Cortex of kidney (tissue), 1 donor: ENCODE measurements at places on chromosomes 6 and 20.

- DNase-seq: no peak
Observed at GRCh38 chr20:23118144-23118543, 32.0 kb upstream of the CD93 start.

DNA sequence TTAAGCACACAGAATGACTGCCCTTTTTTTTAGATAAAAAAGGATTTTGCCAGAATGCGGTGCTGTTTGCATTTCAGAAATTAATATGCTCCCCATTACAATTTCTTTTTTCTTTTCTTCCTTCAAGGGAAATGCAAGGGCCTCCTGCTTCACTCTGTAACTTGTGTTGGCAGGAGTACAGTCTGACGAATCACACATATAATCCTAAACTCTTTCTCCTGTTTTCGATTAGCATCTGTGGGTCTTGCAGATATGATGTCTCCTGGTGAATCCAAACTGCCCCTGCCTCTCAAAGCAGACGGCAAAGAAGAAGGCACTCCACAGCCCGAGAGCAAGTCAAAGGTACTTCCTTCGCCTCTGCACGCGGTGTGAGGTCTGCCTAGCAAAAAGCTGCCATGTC lies 149.5 kb downstream of the TMEM242 start:
- no peak for DNase-seq

GRCh38 chr6:53944543-53944942 lies 149.7 kb downstream of the LRRC1 start:
- DNase-seq: no peak

DNA sequence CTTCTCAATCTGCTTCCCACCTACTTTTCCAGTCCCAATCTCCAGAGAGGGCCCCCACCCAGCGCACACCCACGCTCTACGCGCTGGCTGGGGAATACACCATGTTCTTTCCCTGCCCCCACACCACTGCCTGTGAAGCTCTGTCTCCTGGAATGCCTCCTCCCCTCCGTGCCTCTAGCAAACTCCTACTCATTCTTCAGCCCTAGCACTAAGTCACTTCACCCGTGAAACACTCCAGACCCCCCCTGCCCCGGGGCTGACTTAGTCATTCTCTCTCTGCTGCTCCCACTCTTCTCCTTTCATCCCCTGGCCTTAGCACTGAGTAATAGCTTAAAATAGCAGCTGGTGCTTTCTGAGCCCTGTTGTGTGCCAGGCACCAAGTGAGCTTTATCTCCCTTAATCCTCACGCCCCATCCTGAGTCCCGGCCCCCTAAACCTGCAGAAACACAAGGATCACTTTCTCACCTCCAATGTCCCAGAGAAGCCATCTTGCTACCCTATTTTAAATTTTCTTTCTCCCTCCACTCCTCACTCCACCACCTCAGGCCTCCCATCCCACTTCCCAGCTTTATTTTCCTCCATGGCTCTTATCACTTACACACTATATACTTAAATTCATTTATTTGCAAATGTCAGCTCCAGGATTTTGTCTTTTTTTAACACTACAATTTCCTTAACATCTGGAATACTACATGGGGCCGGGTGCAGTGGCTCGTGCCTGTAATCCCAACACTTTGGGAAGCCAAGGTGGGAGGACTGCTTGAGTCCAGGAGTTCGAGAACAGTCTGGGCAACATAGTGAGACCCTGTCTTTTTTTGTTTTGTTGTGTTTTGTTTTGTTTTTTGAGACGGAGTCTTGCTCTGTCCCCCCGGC lies 6.3 kb upstream of the PARD6B start:
- no peak for DNase-seq

- no peak for DNase-seq
Observed at GRCh38 chr6:158184608-158185007, 16.5 kb downstream of the GTF2H5 start.
